ENCODE measurements at places on chromosomes 6 and 20.

DNA sequence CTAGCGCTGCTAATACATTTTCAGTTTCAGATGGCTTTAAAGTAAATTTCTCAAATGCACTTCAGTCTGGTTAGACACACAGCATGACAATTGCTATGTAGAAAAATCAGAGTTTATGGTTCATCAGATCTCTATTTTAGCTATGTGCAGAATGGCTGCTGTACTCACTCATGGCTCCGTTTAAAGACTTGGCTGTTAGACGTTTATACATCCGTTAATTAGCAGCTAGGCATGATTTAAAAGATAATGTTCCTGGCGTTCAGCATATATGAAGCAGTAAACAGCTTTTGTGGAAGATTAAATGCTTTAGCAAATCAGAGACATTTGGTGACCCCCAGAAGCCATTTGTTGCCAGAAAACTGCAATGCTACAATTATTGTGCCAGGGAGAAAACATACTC, 350.0 kb upstream of the MANEA start:
- DNase-seq: no peak

DNA sequence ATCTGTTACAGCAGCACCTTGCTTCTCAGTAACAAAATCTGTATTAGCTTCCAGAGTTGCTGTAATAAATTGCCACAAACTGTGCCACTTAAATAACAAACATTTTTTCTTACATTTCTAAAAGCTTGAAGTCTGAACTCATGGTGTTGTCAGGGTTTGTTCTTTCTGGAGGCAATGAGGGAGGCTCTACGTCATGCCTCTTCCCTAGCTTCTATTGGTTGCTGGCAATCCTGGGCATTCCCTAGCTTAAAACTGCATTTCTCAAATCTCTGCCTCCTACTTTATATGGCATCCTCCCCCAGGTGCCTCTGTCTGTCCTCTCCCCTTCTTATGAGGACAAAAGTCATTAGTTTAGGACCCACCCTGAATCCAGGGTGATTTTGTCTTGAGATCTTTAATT, 41.6 kb upstream of the TMEM244 start:
- no peak for DNase-seq

DNA sequence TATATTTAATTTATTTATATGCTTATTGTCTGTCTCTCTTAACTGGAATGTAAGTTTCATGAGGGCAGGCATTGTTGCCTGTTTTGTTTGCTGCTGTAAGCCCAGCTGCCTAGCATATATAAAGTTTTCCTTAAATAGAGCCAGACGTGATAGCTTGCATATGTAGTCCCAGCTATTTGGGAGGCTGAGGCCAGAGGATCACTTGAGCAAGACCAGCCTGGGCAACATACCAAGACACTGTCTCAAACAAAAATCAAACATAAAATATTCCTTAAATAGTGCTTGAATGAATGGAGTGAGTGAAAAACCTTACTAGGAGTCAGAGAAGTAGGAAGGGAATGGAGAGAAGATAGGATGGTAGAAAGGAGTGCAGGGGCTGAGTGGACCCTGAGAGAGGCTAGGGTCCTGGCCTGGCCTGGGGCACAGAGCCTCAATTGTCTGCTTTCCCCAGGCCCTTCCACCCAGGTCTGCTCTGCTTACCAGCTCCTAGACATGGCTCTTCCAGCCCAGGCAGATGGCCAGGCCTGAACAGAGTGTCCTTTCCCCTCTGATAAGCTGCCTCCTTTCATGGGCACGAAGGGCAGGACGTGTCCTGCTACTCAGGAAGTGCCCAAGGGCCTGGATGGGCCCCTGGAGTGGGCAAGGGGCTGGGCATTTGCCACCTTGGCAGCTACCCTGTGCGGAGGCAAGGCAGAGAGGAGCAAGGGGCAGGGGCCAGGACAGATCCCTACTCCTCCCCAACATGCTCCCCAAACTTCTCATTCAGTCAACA, 17.7 kb upstream of the BAK1 start:
- DNase-seq: no peak

GRCh38 chr20:4134861-4135379, 119.6 kb upstream of the RNF24 start:
- no peak for DNase-seq

GRCh38 chr6:89281779-89282246, 33.3 kb downstream of the GABRR2 start:
- no peak for DNase-seq

DNA sequence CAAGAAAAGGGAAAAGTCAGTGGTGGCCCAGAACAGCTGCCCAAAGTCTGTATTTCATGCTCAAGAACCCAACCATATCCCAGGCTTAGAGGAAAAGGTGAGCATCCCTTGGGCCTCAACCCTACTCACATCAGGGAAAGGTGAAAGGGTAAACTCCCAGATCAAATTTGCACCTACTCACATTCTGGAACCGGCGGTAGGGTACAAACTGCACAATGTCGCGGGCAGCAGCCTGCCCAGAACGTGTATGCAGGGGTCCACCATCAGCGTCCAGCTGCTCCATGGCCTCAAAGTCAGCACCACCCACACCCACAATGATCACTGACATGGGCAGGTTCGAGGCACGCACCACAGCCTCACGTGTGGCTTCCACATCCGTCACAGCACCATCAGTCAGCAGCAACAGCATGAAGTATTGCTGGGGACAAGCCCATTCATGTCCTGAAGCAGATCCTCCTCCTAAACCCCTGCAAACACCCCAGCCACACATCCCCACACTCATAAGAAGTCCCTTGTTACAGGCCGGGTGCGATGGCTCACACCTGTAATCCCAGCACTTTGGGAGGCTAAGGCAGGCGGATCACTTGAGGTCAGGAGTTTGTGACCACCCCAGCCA, 10.9 kb downstream of the SPAG4 start:
- DNase-seq: no peak

GRCh38 chr20:16393297-16393696, 180.0 kb downstream of the KIF16B start:
- no peak for DNase-seq

DNA sequence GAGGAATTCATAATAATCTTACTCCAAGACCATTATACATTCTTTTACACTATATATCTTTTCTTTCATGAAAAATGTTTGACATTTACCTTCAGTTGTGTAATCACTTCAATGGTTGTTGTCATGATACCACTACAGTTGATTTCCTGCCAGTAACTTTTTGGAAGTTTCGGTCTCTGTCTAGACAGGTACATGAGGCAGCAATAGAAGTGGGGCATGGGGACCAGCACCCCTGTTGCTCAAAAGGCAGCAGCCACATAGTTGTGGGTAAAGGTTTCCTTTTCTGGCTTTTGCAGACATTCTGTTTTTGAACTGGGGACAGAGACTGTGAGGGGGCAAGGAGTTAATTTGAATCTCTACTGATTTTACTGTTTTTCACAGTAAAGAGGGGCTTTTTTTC, 14.1 kb downstream of the SAMD5 start:
- no peak for DNase-seq
